Cerebellum (tissue), 4 donors: ENCODE measurements at places on chromosomes 6 and 20. TPM values are rescaled to one million over a fixed set of nuclear protein-coding genes. Genes with fewer than 3 reads are reported as not detected.

Gene PRELID3B
- total RNA-seq = 51.7 TPM

Gene SCUBE3
- total RNA-seq = 2.5 TPM

Gene STX11
- 1.2 TPM for total RNA-seq

Gene CEP85L
- total RNA-seq = 40.9 TPM

Gene KIAA1755
- 5.6 TPM for total RNA-seq

Gene DSP
- 9.9 TPM for total RNA-seq

Gene CAGE1
- 0.18 TPM for total RNA-seq

Gene SFTA2
- total RNA-seq = not detected

Gene STMND1
- 0.36 TPM for total RNA-seq

Gene CRYBG1
- total RNA-seq = 0.91 TPM
